Suppressor macrophage treated with lipopolysaccharide for 1 hour (primary cell): ENCODE measurements at places on chromosomes 13 and 19.

GRCh38 chr19:49442771-49443365 is 1.5 kb upstream of the SLC17A7 start:
- DNase-seq: peak; percentile 83

GRCh38 chr13:31054632-31055031 is 107.1 kb downstream of the HSPH1 start:
- no peak for DNase-seq

DNA sequence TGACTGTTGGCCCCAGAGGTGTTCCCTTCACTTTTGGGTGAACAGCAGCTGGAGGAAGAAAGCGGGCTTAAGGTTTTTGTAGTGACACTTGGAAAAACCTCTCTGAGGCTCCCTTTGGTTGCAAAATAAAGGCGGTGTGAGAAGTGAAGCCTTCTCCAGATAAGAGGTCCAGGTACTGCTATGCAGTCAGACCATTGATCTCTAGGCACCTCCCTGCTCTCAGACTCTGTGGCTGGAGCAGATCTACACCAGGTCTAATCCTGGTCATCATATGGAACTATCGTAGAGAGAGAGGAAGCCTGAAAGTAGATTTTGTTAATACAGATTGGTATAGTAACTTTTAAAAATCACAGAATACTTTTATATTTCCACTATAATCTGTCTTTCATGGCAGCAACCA is 47.5 kb downstream of the MBNL2 start:
- DNase-seq: no peak

DNA sequence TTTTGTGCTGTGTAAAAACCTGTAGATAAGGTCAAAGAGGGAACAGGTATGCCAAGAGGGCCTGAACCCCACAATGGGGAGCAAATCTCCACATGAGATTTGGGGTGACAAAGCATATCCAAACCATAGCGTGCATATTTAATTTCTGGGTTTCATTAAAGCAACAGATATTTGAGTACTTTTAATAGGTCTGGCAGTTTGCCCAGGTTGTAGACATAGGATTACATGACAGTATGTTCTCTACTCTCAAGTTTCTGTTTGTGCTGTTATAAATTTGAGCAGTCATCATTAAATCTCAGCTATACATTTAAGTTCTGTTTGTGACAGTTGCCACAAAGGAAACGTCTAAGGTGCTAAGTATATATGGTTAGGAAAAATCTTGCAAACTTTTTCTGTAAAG is 236.4 kb downstream of the ATP8A2 start:
- no peak for DNase-seq

- no peak for DNase-seq
Measured at GRCh38 chr19:13965926-13966683, 13.8 kb downstream of the DCAF15 start.

GRCh38 chr13:27309967-27310598 is 39.5 kb downstream of the RASL11A start:
- no peak for DNase-seq

- DNase-seq: no peak
Measured at GRCh38 chr13:33519561-33520467, 234.3 kb upstream of the STARD13 start.

GRCh38 chr13:80444240-80445015 is 103.5 kb upstream of the SPRY2 start:
- peak; percentile 73 for DNase-seq

DNA sequence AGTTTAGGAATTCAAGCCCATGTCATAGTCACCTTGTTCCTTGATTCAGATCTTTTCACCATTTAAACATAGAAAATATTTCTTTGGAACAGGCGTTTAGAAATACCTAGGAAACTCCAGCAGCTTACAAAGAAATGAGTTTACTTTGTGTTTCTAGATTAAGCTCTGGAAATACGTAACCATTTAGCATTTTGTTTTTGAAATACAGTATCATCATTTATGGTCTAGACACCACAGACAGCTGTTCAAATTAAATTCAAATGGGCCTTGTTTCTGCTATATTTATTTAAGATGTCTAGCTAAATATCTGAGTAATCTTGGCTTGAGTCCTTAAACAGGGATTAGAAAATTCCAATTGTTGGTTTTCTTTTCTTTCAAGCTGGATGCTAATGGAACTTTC is 228.5 kb downstream of the NDFIP2 start:
- DNase-seq: no peak

- DNase-seq: no peak
Measured at GRCh38 chr13:37656247-37656940, 57.8 kb upstream of the POSTN start.

DNA sequence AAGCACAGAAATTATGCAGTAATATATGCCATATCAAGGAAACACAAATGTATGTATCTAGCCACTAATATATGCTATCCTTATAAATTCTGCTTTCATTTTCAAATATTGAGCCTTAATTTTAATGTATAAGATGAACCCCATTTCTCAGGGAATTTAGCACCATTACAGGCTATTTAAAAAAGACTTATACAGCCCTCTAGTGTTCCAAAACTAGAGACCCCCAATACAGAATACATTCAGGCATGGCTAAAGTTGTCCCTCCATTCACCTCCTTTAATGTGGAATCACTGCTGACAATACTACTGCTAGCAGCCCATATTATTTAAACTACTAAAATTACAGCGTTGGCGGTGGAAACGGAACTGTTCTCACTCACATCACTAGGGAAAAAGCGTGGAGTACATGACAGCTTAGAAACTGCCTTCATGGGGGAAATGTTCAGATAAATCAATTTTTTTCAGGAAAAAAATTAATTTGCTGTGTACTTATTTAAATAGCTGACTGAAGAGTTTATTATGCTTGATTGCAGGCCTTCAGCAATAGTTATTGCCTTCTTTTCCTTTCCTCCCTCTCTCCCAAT is 541.0 kb downstream of the PCDH9 start:
- no peak for DNase-seq

GRCh38 chr13:44287958-44288357 is 85.7 kb upstream of the SERP2 start:
- DNase-seq: no peak

DNA sequence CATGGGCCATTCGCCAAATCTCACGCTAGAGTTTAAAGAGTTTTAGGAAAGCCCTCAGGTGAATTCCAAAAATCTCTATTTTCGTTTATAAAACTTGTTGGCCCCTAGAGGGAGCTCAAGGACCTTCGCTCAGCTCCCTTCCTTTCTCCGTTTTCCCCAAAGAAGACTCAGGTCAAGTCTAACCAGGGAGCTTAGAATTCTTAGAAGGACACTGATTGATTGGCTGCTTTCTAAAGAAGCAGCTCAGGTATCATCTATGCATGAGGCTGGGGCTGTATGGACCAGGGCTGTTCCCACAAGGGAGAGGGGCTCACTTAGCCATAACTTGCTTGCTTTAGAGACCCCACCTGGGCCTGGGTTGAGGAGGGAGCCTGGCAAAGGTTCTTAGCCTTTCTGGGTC is 20.5 kb downstream of the DZIP1 start:
- DNase-seq: peak; percentile 70
